ENCODE measurements at places on chromosomes 7 and 10.

DNA sequence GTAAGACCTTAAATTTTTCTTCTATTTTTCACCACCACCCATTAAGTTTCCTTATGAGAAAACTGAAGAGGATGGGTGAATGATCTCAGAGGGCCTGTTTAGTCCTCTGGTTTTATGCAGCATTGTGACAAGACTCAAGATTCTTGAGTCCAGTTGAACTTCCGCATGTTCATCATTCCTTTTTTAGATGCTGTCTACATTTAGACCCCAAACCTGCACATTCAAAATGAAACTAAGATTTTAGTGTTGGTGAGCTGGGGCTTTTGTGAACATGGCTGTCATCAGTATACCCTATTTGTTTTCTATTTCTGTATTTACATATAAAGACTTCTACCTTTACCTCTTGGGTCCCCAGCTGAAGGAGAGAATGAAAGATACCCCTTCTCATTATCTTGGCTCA lies 31.1 kb downstream of the NET1 start:
- no peak for DNase-seq

DNA sequence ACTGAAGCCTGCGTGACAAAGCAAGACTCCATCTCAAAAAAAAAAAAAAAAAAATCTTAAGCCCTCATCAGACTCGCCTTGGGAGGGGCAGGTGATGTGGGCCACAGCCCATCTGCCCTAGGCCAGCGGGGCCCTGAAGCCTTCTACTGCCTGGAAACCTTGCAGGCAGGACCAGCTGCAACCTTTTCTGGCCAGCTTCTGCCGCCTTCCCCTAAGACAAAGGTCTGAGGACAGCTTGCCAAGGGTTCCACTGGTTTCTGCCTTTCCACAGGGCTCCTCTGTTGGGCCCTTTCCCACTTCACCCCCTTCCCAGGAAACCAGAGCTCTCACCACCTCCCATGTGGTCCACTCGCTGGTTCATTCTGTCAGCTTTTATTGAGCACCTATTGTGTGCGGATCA lies 35.2 kb downstream of the UBTD1 start:
- DNase-seq = no peak

DNA sequence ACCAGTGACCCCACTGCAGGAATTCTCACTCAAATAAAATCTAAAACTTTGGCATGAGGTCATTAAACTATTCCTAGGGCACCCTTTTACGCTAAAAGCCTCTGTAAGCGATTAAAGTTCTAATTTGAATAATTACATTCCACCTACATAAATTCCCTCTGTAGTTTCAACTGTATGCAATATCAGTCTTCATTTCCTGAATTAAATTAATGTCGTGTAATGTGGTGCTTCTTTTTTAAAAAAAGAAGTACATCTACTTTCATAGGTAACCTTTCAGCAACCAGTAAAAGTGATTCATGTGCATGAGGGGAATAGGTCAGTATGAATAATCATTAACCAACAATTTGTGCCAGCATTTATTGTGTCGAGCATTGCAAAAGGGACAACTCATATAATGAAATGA lies 44.7 kb downstream of the IMMP2L start:
- no peak for DNase-seq

DNA sequence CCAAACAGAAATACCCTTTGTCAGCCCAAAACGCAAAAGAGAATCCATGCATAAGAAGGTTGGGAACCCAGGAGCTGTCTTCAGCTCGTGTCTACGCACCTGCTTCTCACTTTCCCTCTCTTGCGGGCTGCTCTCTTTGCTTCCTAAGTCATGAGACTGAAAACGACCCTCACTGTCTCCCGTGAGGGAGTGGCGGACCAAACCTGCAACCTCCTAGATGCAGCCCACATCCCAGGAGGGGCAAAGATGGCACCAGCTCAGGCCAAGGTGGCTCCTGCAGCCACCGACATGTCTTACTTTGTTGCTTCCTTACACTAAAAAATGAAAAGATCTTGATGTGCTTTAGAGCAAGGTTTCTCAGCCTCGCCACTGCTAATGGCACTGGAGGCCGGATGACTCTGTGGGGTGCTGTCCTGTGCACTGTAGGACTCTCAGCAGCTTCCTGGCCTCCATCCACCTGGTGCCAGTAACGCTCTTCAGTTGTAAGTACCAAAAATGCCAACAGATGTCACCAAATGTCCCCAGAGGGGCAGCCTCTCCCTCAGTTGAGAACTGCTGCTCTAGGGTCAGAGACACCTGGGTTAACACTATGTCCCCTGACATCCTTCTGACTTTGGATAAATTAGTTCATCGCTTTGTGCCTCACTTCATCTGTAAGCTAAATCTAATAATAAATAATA lies 179.8 kb upstream of the PFKP start:
- no peak for DNase-seq

DNA sequence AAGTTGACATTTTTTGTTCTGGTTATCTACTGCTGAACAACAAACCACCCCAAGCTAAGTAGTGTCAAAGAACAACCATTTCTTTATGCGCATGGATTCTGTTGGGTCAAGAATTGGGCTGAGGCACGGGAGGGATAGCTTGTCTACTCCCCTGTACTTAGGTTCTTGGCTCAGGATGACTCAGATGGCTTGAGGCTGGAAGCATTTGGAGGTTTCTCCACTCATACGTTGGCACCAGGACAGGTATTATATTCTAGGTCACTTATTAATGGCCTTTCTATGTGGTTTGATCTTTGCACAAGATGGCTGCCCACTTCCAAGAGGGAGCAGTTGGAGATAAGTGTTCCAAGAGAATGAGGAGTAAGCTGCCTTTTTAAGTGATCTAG lies 11.8 kb upstream of the TFAM start:
- DNase-seq = no peak

- no peak for DNase-seq
Measured at GRCh38 chr10:105109164-105109563, 468.1 kb downstream of the SORCS3 start.

GRCh38 chr7:3094701-3095445 lies 51.2 kb upstream of the CARD11 start:
- no peak for DNase-seq

DNA sequence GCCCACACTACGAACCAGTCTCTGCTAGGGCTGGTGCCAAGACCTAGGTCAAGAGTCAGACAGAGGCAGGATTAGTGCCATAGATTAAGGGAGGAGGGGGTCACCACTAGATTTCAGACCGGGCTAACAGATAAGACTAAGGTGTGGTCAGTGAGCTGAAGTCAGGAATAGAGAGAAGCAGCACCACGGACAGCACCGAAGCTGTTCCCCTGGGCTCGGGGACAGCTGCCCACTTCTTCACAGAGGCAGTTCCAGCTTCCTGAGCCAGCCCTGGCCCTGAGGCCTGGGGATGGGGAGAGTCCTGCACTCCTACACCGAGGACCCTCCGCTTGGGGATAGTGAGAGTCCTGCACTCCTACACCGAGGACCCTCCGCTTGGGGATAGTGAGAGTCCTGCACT lies 11.2 kb upstream of the JAKMIP3 start:
- DNase-seq = peak; percentile 6

DNA sequence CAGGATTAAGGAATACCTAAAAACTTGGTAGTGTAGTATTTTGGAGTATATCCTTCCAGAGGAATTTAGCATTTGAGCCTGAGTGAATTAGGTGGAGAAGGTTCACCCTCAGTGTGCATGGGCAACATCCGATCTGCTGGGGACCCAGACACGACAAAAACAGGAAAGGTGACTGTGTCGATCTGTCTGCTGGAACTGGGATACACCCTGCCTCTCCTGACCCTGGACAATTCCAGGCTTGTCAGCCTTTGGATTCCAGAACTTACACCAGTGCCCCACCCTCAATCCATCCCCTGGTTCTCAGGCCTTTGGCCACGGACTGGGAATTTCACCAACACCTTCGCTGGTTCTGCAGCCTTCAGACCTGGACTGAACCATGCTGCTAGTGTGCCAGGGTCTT lies 41.9 kb downstream of the PTPRE start:
- no peak for DNase-seq

- DNase-seq = no peak
Measured at GRCh38 chr10:74151879-74152722, 1.1 kb downstream of the ADK start.

GRCh38 chr7:127822822-127823508 lies 171.0 kb downstream of the SND1 start:
- no peak for DNase-seq

- DNase-seq = no peak
Measured at GRCh38 chr7:78792006-78792405, 661.5 kb downstream of the MAGI2 start.

DNA sequence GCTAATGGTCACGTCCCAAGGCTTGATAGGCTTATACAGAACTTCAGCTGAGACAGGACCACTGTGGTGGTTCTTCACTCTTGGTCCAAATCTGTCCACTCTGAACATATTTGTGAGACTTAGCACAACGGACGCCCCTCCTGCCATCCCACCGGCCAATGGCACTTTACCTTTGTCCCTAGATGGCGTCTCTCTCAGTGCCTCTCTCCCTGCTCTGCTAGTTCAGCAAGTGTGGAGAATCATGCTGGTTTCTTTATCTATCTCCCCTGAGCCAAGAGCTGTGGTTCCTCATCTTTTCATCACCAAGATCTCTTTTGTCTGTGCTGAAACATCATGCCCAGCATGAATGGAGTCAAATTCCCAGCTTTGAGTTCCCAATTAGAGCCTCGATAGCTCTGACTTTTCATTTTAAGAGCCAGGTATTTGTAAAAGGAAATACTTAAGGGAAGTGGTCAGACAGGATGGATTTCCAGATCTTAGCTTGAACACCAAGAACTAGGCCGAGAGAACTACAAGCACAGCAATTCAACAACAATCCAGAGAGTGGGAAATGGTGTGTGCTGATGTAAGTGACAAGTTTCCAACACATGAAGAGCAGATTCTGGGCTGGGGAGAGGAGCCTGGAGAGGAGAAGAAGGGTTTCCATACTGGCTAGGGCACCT lies 69.5 kb downstream of the ZNF800 start:
- DNase-seq = no peak

GRCh38 chr10:69179089-69179742 lies 818 bp upstream of the SUPV3L1 start:
- no peak for DNase-seq

- no peak for DNase-seq
Measured at GRCh38 chr10:13683017-13683416, 96.3 kb downstream of the PRPF18 start.

GRCh38 chr7:39888171-39888853 lies 61.7 kb upstream of the CDK13 start:
- DNase-seq = no peak

GRCh38 chr10:49052069-49052468 lies 63.3 kb downstream of the VSTM4 start:
- no peak for DNase-seq

DNA sequence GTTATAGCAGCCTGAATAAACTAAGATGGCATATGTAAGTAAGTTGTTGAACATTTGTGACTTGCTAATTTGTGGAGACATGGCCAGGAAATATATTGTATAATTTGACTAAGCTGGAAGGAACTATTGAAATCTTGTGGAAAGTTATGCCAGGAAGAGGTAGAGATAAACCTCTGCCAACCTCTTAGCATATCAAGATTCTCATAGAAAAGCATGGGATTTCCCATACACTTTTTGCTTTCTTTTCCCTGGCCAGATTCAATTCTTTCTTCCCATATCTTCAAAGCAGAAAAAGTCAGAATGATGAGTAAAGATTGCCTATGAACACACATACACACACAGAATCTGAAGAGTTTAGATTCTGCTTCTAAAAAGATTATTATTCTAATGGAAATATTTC lies 216.2 kb downstream of the SEMA3D start:
- no peak for DNase-seq

- DNase-seq = no peak
Measured at GRCh38 chr7:45712872-45713668, 138.9 kb downstream of the ADCY1 start.

DNA sequence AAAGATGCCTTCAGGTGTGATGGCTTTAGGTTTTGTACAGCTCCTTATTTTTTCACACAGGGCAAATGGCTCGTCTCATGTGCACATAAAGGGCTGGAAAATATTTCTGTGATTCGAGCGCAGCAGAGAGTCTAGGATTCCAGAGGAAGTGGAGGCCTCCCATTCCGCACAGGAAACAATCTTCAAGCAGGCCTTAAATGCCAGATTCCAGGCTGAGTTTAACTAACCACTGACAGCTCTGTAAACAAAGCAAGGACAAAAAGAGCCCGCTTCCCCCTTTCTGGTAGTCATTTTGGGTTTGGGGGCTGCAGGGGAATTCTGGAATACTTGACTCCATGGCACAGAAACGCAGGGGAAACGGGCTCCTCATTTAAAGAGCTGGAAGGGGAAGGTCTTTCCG lies 87.2 kb downstream of the CALD1 start:
- peak; percentile 46 for DNase-seq

GRCh38 chr10:100890673-100891317 lies 22.0 kb upstream of the SLF2 start:
- DNase-seq = peak; percentile 98

GRCh38 chr7:130988443-130988842 lies 254.4 kb upstream of the KLF14 start:
- DNase-seq = no peak

GRCh38 chr7:143042790-143043271 lies 9.3 kb upstream of the OR6V1 start:
- peak; percentile 28 for DNase-seq

GRCh38 chr7:134818613-134819345 lies 39.3 kb downstream of the CALD1 start:
- DNase-seq = no peak

GRCh38 chr10:132140167-132140925 lies 46.4 kb upstream of the DPYSL4 start:
- DNase-seq = no peak

DNA sequence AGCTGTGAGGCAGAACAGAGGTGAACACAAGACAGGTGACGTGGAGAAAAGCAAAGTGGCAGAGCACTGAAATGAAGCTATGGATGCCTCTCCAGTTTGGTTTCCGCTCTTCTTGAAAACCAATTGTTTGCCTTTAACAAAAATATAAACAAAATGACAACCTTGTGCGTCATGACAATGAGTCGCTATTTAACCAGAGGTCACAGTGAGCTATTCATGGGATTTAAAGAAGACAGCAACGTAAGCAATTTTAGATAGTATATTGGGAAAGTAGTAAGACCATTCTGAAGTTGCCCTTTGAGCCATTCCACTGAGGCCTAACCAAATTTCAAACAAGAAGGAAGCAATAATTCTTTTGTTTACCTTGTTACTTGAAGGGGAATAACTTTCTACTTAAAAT lies 15.2 kb upstream of the LRRTM3 start:
- DNase-seq = no peak

DNA sequence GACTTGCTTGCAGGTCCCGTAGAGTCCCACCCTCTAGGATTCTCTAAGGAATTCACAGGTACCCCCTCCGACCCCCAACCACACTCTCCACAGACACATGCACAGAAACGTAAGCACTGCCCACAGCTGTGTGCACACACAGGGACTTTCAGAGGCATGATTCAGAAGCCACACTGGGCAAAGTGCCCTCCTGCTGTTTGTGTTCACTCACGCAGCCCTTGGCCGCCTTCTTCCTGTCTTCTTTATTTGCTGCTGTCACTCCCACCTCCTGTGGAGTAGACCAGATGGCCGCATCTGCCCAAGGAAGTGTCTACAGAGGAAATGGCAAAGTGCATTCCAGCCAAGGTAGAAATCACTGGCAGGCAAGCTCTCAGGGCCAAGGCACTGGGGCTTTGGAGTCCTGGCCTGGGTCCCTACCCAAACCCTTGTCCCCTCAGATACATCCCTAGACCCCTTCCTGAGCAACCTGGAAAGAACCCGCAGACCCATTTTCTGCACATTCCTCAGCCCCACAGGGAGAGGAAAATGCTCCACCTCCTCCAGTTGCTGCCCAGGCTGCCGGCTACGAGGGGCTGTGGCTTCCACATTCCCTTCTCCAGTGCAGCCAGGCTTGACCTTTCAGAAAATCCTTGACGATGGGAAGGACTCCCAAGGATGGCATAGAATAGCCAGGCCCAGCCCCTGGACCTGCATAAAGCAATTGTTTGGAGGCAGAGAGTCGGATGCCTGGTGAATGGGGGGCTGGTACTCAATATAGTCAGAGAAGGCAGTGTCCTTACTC lies 21.6 kb upstream of the GIMAP8 start:
- DNase-seq = peak; percentile 86
